ENCODE measurements at places on chromosomes 16 and 17. TPM values are rescaled to one million over a fixed set of nuclear protein-coding genes. Genes with fewer than 3 reads are reported as not detected.

NOXO1 gene
- total RNA-seq = not detected

DPEP3 gene
- not detected for total RNA-seq

GRCh38 chr17:59901604-59902003, 8.7 kb downstream of the RPS6KB1 start:
- no peaks in the 10 kb centered on the region for H3K27me3 ChIP-seq
- H3K4me3 ChIP-seq = no peak overlapping the region
- no peak for DNase-seq
- H3K36me3 ChIP-seq = peaks cover 5% of the 10 kb centered on the region

DNA sequence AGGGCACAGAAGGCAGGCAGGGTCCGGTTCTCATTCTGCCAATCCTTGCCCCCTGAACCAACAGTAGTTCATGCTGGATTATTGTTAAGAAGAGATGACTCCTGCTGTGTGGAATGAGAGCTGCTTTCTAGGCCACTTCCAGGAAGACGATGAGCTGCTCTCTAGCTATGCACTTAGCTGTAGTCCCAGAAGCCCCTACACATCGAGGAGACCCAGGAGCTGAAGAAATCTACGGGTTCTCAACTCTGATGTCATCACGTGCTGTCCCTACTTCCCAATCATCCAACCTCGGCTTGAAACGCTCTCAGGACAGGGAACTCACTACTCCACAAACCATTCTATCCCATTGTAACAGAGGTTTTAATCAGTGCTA, 29.0 kb upstream of the EMP2 start:
- H3K4me3 ChIP-seq = no peak overlapping the region
- H3K27me3 ChIP-seq = no peaks in the 10 kb centered on the region
- H3K27ac ChIP-seq = peak overlapping the region; percentile 71
- peaks cover 7% of the 10 kb centered on the region for H3K4me1 ChIP-seq
- H3K36me3 ChIP-seq = no peaks in the 10 kb centered on the region

GRCh38 chr17:20214794-20215193, 205.6 kb downstream of the SPECC1 start:
- H3K4me3 ChIP-seq = no peak overlapping the region
- peaks cover 6% of the 10 kb centered on the region for H3K36me3 ChIP-seq
- H3K27ac ChIP-seq = no peak overlapping the region
- H3K4me1 ChIP-seq = no peaks in the 10 kb centered on the region
- no peak for DNase-seq

Measured in IMR-90 (cell line).